ENCODE measurements at places on chromosomes 16 and 17. TPM values are rescaled to one million over a fixed set of nuclear protein-coding genes. Genes with fewer than 3 reads are reported as not detected.

BOLA2 gene
- total RNA-seq: 5.5 TPM

EVPL gene
- total RNA-seq: not detected

TERF2IP gene
- total RNA-seq: 48.0 TPM

ITGAX gene
- total RNA-seq: not detected

CRYM gene
- total RNA-seq: 3.7 TPM

HSPB9 gene
- total RNA-seq: not detected

HOXB9 gene
- 0.49 TPM for total RNA-seq

NUPR1 gene
- not detected for total RNA-seq

SCARF1 gene
- 289 TPM for total RNA-seq

RUNDC3A gene
- 0.82 TPM for total RNA-seq

MARCHF10 gene
- not detected for total RNA-seq

OR2C1 gene
- not detected for total RNA-seq

KRT34 gene
- not detected for total RNA-seq

GCGR gene
- not detected for total RNA-seq

FA2H gene
- not detected for total RNA-seq

PDE6G gene
- 1.1 TPM for total RNA-seq

KRTAP9-4 gene
- not detected for total RNA-seq

ABR gene
- 76.6 TPM for total RNA-seq

CNTD1 gene
- 0.59 TPM for total RNA-seq

LPCAT2 gene
- 25.5 TPM for total RNA-seq

EXOC7 gene
- total RNA-seq: 183 TPM

MYH1 gene
- not detected for total RNA-seq

Data from endothelial cell (in vitro differentiated cells).